ENCODE measurements at places on chromosomes 12 and 14. TPM values are rescaled to one million over a fixed set of nuclear protein-coding genes. Genes with fewer than 3 reads are reported as not detected.

SMCO2 gene
- 0.36 TPM for total RNA-seq

SSPN gene
- total RNA-seq = 0.27 TPM

IAPP gene
- total RNA-seq = not detected

NOS1 gene
- not detected for total RNA-seq

GLS2 gene
- total RNA-seq = under 0.01 TPM

RTN1 gene
- 0.28 TPM for total RNA-seq

AHSA1 gene
- total RNA-seq = 139 TPM

PLEKHA5 gene
- total RNA-seq = 12.9 TPM

All from endothelial cell of coronary artery (primary cell).